ENCODE measurements at places on chromosomes 3 and 15. TPM values are rescaled to one million over a fixed set of nuclear protein-coding genes. Genes with fewer than 3 reads are reported as not detected.

DNA sequence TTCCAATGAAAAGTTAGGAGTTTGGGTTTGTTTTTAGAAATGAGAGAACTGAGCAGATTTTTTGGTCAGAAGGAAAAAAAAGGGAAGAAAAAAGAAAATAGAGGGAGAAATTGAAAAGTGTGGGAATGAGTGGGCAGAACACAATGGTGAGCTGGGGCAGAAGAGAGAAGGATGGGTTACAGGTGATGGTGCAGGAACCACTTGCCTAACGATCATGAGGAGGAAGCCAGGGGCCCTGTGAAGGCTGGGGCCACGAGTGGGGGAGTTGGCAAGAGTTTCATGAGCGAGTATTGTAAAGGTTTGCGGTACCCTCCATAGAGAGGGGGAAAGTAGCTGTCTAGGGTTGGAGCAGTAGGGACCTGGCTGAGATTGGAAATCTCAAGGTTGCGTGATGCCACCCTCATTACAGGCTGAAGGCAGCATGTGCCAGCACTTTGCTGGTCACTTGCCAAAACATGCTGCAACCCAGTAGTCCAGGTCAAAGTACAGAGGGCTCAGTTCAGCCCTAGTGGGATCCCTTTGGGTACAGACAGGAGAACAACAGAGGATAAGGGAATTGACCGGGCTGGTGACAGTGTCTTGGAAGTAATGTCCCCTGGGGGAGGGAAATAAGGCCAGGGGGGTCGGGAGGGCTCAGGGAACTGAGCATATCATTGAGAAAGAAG, 6.6 kb downstream of the IVD start:
- DNase-seq, result no peak

- no peak for DNase-seq
Measured at GRCh38 chr3:24981924-24982323, 446.1 kb upstream of the RARB start.

Gene PPP1R14D
- total RNA-seq, result not detected

Gene PRSS50
- total RNA-seq, result not detected

DNA sequence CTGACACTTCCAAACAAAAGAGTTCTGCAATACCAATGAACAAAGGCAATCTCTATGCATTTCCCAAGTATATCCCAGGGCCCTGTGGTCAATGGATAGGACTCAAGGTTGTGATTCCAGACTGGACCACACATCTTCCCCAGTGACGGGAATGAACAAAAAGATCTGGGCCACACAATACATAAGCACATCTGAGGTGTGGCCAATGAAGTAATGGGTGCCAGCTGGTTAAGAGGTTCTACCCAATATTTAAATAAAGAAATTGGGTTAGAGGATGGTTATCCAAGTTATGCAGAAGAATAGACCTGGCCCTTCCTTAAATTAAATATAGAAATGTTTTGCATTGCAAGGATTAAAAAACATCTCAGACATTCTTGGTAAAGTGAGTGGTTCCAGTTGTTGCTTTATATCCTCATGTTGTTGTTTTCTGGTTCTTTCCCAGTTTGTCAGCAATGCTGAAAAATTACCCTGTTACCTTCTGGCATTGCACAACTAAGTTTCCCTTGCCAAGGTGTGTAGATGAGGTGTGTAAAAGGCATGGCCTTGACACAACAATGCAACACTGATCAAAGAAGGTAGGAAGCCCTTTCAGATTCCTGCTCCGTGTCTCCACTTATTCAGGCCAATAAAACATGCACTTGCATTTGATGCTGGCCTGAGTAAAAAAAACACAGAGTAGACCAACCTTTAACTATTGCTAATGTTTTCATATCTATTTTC, 86.5 kb downstream of the PRICKLE2 start:
- DNase-seq, result no peak

- no peak for DNase-seq
Measured at GRCh38 chr3:154583086-154583634, 153.2 kb upstream of the GPR149 start.

DNA sequence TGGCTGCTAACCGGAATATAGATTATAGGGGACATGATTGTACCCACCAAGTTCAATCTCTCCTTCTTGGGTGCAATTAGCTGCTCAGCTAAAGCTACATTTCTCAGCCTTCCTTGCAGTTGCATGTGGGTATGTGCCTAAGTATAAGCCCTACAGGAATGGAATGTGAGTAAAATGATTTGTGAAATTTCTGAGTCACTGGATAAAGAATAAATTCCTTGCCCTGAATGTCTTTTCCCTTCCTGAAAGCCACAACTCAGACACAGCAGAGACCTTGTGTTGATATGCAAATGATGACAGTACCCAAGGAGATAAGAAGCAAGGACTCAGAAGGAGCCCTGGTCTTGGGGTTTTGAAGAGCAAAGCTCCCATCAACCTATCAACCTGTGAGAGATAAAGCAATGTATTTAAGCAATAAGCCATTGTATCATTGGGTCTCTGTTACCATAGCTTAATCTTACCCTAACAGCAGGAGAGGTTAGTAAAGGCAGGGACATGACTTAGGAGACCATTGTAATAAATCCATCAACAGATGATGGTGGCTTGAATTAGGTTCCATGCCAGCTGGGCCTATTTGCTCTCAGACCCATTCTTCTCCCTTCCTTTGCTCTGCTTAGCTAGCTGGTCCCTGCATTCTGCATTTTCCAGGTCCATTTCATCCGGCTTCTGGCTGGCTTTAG, 25.6 kb upstream of the ZNF280D start:
- no peak for DNase-seq

Gene DUOX2
- total RNA-seq, result not detected

Gene SCAANT1
- not detected for total RNA-seq

GRCh38 chr3:194326192-194326967, 24.7 kb downstream of the CPN2 start:
- DNase-seq, result no peak

GRCh38 chr15:31352911-31353811, 26.5 kb downstream of the KLF13 start:
- DNase-seq, result peak; percentile 66

DNA sequence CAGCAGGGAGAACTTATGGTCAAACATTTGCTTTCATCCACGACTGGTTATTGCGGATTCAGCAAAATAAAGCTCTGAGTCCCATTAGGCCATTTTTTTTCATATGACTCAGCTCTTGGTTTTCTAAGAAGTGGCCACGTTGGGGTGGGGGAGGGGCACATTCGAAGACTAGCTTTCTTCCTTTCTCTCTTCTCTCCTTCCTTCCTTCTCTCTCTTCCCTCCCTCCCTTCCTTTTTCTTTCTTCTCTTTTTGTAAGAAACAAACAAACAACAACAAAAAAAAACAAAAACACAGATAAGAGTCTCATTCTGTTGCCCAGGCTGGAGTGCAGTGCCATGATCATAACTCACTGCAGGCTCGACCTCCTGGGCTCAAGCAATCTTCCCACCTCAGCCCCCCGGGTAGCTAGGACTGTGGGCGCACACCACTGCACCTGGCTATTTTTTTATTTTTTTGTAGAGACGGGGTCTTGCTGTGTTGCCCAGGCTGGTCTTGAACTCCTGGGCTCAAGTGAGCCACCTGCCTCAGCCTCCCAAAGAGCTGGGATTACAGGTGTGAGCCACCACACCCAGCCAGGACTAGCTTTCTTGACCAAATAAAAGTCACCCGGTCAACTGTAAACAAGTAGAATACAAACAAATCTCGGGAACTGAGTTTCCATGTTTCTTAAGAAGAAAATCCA, 41.6 kb downstream of the ABCC5 start:
- DNase-seq, result no peak

GRCh38 chr3:109213321-109213720, 76.8 kb downstream of the C3orf85 start:
- no peak for DNase-seq

Gene OTOL1
- total RNA-seq, result 0.41 TPM

GRCh38 chr15:63063164-63063756, 20.7 kb downstream of the TPM1 start:
- no peak for DNase-seq

DNA sequence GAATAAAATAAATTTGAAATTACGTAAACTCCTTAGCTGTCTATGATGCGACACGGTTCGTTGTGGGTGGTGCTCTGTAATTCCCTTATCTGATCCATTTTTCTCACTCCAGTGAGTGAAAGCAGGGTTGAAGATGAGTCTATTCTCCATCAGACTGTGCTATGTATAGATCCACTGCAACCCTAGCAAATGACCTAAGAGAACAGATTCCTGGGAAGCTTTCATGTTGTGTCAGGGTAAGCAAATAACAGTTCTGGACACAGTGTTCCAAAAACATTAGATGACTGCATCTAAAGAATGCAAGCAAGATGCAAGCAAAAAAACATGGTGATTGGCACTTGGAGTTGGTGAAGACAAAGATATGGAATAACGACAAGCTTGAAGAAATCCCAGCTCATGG, 239.3 kb downstream of the SLC9A9 start:
- no peak for DNase-seq

GRCh38 chr15:67827562-67828277, 2.4 kb downstream of the SKOR1 start:
- no peak for DNase-seq

Gene TRPM1
- total RNA-seq, result not detected

- no peak for DNase-seq
Measured at GRCh38 chr3:53234130-53234840, 21.5 kb downstream of the TKT start.

Gene GOLGA8J
- total RNA-seq, result not detected

DNA sequence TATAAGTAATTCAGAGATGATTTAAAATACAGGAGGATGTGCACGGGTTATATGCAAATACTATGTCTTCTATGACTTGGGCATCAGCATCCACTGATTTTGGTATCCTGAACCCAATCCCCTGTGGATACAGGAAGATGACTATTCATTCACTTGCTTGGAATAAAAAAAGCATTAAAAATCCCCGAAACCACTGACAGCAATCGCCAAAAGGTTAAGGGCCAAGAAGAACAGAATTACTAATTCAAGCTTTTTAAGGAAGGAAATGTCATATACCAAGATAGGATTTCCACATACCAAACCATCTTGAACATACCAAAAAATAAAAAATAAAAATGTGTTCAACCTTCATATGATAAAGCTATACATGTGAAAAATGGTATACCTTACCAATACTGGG, 93.7 kb downstream of the DLG1 start:
- DNase-seq, result no peak

Gene PCSK6
- total RNA-seq, result 18.3 TPM

Gene ERC2
- total RNA-seq, result 77.9 TPM

- DNase-seq, result no peak
Measured at GRCh38 chr3:126441256-126441880, 34.3 kb downstream of the ZXDC start.

DNA sequence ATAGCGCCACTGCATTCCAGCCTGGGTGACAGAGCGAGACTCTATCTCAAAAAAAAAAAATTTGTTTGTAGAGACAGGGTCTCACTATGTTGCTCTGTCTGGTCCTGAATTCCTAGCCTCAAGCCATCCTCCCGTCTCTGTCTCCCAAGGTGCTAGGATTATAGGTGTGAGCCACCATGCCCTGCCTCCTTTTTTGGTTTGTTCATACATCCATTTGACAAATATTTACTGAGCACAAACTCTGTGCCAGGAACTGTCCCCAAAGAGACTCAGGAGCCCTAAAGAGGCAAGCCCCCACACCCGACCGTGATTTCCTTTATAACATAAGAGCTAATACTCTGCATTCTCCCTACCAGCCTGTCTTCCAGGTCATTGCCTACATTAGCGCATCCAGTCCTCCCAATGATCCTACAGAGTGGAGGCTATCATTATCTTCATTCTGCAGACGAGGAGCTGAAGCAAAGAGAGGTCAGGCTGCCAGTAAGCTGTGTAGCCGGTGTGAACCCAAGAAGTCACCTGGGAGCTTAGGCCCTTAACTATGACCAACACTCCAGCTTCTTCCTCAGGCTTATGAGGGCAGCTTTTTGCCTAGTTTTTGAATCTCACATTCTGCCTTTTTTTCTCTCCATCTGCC, 6.3 kb upstream of the PXK start:
- DNase-seq, result no peak

Gene IL17RE
- under 0.01 TPM for total RNA-seq

DNA sequence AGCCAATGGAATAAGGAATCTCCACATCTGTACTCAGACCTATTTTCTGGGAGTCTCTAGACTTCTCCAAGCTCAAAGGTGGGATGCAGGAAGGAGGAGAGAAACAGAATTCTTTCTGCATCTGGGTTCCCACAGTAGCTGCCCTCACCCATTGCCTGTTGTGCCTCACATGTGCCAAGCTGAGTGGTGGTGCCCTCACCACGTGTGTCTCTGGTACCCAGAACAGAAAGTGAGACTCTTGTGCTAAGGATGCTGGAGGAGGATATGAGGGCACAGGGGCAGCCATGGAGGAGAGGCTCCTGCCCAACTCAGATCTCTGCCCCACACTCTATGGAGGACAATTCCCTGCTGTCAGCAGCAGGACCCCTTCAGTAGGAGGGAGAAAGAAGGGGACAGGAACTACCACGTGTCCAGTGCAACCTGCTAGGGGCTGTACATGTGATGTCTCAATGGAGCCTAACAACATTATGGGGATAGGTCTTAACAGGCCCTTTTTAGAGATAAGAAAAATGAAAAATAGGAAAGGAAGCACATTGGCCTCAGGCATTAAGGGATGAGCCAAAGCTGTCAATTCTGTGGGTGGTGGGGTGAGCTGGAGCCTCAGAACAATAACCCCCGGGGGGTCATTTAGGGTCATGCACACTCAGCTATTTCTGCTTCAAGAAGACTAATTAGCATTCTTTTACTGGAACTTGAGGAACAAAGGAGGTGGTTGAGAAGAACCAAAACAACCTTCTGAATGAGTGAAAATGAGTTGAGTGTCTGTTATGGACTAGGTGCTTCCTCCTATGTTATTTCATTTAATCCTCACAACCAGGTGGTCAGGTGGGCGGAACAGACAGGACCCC, 16.3 kb upstream of the NOX5 start:
- no peak for DNase-seq

DNA sequence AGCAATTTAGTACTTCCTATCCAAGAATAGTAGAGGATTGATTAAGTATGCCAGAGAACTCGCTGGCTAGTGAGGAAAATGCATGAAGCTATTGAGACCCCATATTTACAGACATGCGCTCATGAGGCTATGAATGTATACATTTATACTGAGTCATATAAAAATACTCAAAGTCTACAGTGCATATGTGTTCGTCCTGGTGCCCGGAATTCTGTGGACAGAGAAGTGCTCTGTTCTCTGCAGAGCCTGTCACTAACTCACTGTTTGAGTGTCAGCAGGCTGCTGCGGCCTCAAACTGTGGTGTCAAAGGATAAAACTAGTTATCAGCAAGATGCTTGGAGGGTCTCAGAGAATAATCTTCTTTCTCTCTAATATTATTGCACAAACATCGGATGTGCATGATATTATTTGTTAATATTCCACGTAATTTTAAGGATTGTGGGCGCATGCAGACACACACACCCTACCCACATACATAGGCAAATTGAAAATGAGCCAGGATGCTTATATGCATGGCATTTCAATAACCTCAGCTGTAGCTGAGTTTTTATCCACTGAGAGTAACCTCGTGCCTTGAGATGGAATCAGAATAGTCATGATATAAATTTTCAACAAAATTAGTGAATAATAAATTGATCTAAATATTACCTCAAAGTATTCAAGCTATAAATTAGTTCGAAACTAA, 50.0 kb upstream of the TSC22D2 start:
- DNase-seq, result no peak

DNA sequence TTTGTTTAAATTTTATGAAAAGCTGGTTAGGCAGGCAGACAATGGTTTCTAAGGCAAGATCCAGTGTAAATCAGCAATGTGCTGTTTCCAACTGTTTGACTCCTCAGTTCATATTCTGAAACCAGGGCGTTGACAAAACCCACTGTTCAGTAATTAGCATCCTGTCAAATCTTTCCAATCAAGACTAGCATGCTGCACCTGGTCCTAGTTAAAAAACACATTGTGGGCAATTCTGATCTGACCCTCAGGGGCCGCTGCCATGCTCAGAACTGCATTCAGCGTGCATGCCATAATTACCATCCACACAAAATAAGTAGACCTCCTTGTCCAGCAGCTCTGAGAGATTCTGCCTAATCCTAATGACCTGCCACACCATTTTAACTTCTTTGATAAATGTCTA, 20.9 kb upstream of the RBP1 start:
- no peak for DNase-seq
